GM06990 (cell line): ENCODE measurements at places on chromosomes 12 and 14.

GRCh38 chr14:60093606-60094005 lies 1.9 kb downstream of the PCNX4 start:
- DNase-seq = no peak

DNA sequence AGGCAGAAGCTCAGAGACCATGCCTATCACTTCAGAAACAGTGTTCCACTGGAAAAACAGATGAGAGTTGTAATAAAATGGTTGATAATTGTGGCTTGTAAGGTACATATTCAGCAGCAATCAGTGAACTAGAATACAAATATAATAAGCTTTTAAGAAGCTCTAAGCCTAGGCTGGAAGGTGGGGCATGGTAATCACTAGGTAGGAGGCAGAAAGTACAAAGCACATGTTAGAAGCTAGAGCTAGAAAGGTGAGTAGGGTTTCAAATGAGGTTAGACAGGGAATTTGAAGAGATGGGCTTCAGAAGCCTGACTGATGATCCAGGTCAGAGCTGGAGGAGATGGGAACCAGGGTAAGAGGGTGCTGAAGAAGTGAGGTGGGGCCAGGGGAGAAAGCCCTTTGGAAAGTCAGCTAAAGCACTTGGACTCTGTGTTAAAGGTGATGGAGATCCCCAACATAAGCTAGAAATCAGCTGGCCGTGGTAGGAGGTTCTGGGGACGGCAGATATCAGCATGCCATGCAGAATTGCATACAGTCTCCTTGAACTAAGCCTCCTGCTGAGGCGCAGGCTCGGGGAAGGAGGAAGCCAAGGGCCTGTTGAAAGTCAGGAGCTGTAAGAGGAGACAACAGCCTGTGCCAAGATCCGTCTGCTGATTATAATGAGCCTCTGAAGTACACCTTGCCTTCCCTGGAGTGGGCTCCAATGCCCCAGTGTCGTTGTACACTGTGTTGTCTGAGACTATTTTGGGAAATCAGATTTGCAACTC lies 659.4 kb downstream of the BCL11B start:
- DNase-seq = no peak

- DNase-seq = no peak
Measured at GRCh38 chr14:38799671-38800070, 303.4 kb downstream of the SEC23A start.

GRCh38 chr12:107277855-107278254 lies 184.5 kb upstream of the CRY1 start:
- no peak for DNase-seq

DNA sequence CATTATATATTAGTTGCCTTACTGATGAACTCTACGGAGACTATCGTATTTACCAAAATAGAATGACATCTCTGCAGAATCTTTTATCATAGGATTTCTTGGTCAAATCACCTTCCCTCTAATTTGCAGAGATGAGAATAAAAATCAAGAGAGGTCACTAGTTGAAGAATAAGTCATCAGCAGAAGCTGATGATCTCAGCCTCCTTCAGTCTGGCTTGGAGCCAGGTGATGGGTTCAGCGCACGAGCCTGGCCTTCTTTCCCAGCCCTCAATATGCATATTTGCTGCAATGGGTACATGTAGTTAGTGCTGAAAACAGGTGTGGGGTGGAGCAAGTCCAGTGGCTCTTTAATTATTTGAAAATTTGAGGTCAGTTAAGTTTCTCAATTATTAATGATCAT lies 19.2 kb upstream of the EMP1 start:
- no peak for DNase-seq

- DNase-seq = no peak
Measured at GRCh38 chr12:50197297-50197727, 30.1 kb upstream of the CERS5 start.
